ENCODE measurements at places on chromosomes 6 and 20. TPM values are rescaled to one million over a fixed set of nuclear protein-coding genes. Genes with fewer than 3 reads are reported as not detected.

TFAP2A gene
- not detected for total RNA-seq

HLA-DRB5 gene
- 1.6 TPM for total RNA-seq

FGD2 gene
- total RNA-seq: 20.0 TPM

MTFR2 gene
- total RNA-seq: 4.2 TPM

SAMD3 gene
- total RNA-seq: 1.4 TPM

HNF4A gene
- not detected for total RNA-seq

SNAP91 gene
- total RNA-seq: 0.13 TPM

LAMP5 gene
- total RNA-seq: not detected

RAB32 gene
- total RNA-seq: 45.8 TPM

PLG gene
- not detected for total RNA-seq

CRISP3 gene
- not detected for total RNA-seq

BFSP1 gene
- 0.84 TPM for total RNA-seq

TPD52L1 gene
- total RNA-seq: 59.1 TPM

RAB44 gene
- 2.4 TPM for total RNA-seq

PRND gene
- not detected for total RNA-seq

CNR1 gene
- 31.1 TPM for total RNA-seq

HTR1E gene
- not detected for total RNA-seq

OR2H2 gene
- not detected for total RNA-seq

GCNT2 gene
- total RNA-seq: 3.8 TPM

SLC24A3 gene
- total RNA-seq: 14.0 TPM

NRN1 gene
- total RNA-seq: 18.9 TPM

SLC22A1 gene
- total RNA-seq: 2.5 TPM

DEFB129 gene
- not detected for total RNA-seq

OLIG3 gene
- not detected for total RNA-seq
